ENCODE measurements at places on chromosomes 16 and 17. TPM values are rescaled to one million over a fixed set of nuclear protein-coding genes. Genes with fewer than 3 reads are reported as not detected.

The VMO1 gene
- polyA plus RNA-seq, result 1.3 TPM

The MT1A gene
- 3.5 TPM for polyA plus RNA-seq

DNA sequence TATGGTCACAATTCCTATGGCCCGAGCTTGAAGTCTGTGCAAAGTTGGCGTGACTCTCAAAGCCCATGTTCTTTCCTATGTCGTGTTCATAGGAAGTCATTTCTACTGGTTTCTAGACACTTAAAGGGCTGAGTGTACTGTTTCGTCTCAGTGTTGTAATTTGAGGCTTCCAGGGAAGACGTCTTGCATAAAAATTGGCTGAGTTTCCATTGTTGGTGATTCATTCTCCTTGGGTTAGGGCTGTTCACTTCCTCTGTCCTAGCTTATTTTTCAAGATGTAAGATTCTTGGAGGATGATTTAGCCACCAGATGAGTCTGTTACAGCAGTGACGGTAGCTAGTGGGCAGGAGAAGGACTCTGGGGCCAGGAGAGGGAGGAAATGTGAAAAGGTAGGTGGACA is 43.1 kb downstream of the PIK3R5 start:
- H3K27ac ChIP-seq, result no peak overlapping the region
- DNase-seq, result no peak
- no peaks in the 10 kb centered on the region for H3K36me3 ChIP-seq
- H3K4me1 ChIP-seq, result no peaks in the 10 kb centered on the region
- H3K4me3 ChIP-seq, result no peak overlapping the region

DNA sequence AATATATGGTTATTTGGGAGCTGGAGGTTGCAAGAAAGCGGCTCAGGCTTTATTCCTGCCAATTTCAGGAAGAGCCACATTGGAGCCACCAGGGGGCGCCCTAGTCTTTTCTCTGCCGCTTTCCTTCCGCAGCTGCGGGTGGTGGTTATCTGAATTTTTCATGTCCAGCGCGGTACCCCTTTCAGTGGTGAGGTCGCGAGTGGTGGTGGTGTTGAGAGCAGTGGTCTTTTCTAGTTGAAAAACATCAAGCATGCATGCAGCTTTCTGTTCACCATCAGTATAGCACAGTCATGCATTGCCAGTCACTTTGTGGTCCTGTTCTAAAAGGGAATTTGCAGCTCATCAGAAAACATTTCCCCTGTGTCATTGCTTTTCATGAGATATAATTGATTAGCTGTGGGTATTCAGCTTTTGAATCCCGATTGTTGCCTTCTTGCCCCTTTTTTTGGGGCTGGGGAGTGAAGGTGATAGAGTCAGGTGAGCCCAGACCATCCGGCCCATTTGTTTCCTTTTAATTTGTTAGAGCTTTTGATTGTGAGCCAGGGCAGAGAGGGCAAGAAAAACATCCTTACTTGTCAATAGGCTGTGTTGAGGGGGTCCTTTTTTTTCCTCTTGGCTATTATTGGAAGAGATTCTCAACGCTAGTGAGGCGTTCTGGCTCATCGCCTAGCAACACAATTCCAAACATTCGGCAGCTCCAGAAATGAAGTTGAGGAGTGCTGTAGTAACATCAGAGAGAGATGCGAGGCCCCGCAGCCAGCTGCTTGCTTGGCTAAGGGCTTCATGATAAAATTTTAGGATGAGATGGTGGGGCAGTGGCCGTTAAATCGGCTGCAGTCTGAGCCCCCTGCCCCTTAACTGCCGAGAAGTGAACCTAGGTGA is 119.0 kb downstream of the SNX29 start:
- no peak overlapping the region for H3K4me3 ChIP-seq
- H3K36me3 ChIP-seq, result no peaks in the 10 kb centered on the region
- H3K27ac ChIP-seq, result no peak overlapping the region
- no peaks in the 10 kb centered on the region for H3K27me3 ChIP-seq

DNA sequence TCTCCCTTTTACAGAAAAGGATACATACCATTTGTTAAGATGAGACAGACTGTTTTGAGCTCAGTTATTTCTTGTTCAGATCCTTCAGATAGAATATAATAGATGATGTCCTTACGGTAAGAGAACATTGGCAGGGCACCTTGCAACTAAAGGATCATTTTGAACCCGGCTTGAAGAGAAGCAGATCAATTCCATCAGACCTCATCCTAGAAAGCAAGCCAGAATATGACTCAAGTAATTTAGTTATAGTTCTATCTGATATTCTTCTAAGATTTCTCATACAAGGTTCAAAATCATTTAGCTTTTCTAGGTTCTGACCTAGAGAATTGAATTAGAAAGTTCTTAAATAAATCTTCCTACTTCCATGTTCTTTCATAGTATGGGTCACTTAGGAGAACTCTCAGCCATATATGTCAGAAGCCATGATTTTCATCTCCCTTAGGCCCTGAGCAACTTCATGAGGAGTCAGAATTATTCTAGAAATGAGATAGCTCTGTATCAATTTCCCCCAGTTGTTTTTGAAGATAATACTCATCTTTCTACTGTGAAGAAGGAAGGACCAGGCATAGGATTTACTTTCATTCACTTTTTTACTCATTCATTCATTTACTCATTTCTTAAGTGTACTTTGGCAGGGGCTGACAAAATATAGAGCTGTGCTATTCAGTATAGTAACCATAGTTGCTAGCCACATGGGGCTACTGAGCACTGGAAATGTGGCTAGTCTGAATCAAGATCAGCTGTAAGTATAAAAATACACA is 2.5 kb upstream of the CMTM1 start:
- peaks cover 64% of the 10 kb centered on the region for H3K36me3 ChIP-seq
- DNase-seq, result no peak
- no peaks in the 10 kb centered on the region for H3K4me1 ChIP-seq
- no peak overlapping the region for H3K4me3 ChIP-seq

GRCh38 chr17:65171752-65172151 is 34.6 kb downstream of the RGS9 start:
- no peak overlapping the region for H3K27ac ChIP-seq
- no peaks in the 10 kb centered on the region for H3K27me3 ChIP-seq
- H3K4me3 ChIP-seq, result no peak overlapping the region
- no peaks in the 10 kb centered on the region for H3K4me1 ChIP-seq

DNA sequence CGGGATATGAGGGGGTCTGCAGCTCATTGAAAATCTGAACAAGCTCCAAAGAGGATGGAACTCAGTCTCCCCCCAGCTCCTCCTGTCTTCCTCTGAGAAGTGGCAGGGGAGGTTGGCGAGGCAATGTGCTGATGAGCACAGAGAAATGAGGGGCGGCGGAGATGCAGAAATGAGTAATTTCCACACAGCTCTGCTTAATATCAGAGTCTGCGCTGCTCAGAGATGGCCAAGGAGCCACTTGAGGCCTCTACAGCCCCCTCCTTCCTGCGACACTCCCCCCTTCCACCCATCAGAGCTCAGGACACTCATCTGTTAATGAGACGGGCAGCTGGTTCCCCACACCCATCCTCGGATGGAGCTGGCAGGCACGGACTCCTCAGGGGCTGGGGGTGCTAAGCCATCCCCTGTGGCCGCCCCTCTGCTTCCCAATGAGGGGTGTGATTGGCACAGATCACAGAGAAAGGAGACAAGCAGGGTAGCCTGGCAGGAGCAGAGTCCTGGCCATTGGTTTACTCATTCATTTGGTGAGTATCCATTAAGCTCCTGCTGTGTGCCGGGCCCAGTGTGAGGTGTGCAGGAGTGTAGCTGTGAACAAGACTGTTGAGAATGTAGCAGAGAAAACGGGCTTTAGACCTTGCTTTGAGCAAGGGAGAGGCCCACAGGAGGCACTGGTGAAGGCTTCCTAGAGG is 12.7 kb upstream of the CRHR1 start:
- DNase-seq, result no peak
- H3K27me3 ChIP-seq, result no peaks in the 10 kb centered on the region
- no peaks in the 10 kb centered on the region for H3K36me3 ChIP-seq
- no peak overlapping the region for H3K27ac ChIP-seq

GRCh38 chr17:74307984-74308773 is 17.8 kb upstream of the KIF19 start:
- H3K36me3 ChIP-seq, result no peaks in the 10 kb centered on the region
- no peak overlapping the region for H3K27ac ChIP-seq
- H3K4me3 ChIP-seq, result no peak overlapping the region
- no peak for DNase-seq
- H3K27me3 ChIP-seq, result no peaks in the 10 kb centered on the region
- no peaks in the 10 kb centered on the region for H3K4me1 ChIP-seq

- H3K27me3 ChIP-seq, result peaks cover 5% of the 10 kb centered on the region
- no peak for DNase-seq
- H3K4me3 ChIP-seq, result no peak overlapping the region
- no peaks in the 10 kb centered on the region for H3K4me1 ChIP-seq
- H3K36me3 ChIP-seq, result no peaks in the 10 kb centered on the region
Observed at GRCh38 chr16:50469744-50470321, 78.4 kb upstream of the NKD1 start.

- no peak overlapping the region for H3K27ac ChIP-seq
- no peaks in the 10 kb centered on the region for H3K36me3 ChIP-seq
- no peaks in the 10 kb centered on the region for H3K4me1 ChIP-seq
- no peak for DNase-seq
- no peaks in the 10 kb centered on the region for H3K27me3 ChIP-seq
Observed at GRCh38 chr17:16947470-16947869, 24.4 kb downstream of the TNFRSF13B start.

GRCh38 chr16:46620266-46621005 is 743 bp downstream of the SHCBP1 start:
- no peak overlapping the region for H3K27ac ChIP-seq
- no peak for DNase-seq
- H3K36me3 ChIP-seq, result peaks cover 10% of the 10 kb centered on the region
- no peaks in the 10 kb centered on the region for H3K27me3 ChIP-seq

GRCh38 chr16:88743693-88744576 is 37.6 kb downstream of the CTU2 start:
- no peak overlapping the region for H3K4me3 ChIP-seq
- H3K36me3 ChIP-seq, result no peaks in the 10 kb centered on the region
- peaks cover 3% of the 10 kb centered on the region for H3K4me1 ChIP-seq
- no peaks in the 10 kb centered on the region for H3K27me3 ChIP-seq

DNA sequence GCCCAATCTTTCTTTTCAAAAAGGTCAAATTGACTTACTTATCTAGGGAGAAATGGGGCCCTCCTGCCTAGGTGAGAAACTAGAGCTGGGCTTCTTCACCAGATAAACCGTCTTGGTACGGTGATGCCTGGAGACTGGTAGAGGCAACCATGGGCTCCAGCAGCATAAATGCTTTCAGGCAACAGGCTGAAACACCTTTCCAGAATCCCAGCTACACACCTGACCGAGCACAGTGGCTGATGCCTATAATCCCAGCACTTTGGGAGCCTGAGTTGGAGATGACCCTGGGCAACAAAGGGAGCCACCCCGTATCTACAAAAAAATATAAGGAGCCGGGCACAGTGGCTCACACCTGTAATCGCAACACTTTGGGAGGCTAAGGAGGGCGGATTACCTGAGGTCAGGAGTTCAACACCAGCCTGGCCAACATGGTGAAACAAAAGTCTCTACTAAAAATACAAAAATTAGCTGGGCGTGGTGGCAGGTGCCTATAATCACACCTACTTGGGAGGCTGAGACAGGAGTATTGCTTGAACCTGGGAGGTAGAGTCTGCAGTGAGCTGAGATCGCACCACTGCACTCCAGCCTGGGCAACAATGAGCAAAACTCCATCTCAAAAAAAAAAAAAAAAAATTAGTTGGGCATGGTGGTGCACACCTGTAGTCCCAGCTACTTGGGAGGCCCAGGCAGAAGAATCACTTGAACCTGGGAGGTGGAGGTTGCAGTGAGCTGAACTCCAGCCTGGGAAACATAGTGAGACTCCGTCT is 8.0 kb downstream of the TRAF4 start:
- peaks cover 18% of the 10 kb centered on the region for H3K4me1 ChIP-seq
- peaks cover 38% of the 10 kb centered on the region for H3K36me3 ChIP-seq

GRCh38 chr17:51722994-51723393 is 435.5 kb downstream of the CA10 start:
- no peak overlapping the region for H3K4me3 ChIP-seq
- H3K4me1 ChIP-seq, result peaks cover 3% of the 10 kb centered on the region
- H3K27me3 ChIP-seq, result no peaks in the 10 kb centered on the region

GRCh38 chr17:50037321-50038107 is 18.4 kb upstream of the ITGA3 start:
- peak overlapping the region; percentile 61 for H3K27ac ChIP-seq
- H3K27me3 ChIP-seq, result no peaks in the 10 kb centered on the region
- H3K4me3 ChIP-seq, result no peak overlapping the region

DNA sequence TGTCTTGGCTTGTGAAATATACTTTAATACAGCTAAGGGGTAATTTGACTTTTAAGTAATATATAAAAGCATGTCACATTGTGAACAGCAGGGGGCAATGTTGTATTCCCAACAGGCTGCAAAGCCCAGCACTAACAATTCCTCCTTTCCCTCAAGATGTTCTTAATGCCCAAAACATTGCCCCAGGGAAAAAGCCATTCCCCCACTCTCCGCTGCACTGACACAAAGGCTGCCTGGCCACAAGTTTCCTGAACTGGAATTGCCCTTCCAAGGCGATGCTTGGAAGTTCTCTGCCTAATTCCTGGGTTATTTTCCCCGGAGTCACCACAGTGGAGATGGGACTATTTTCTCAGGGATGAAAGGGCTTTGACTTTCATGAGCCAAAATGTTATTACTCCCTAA is 27.2 kb downstream of the CLEC16A start:
- no peaks in the 10 kb centered on the region for H3K27me3 ChIP-seq
- peak overlapping the region; percentile 38 for H3K27ac ChIP-seq
- H3K4me1 ChIP-seq, result peaks cover 21% of the 10 kb centered on the region
- H3K36me3 ChIP-seq, result peaks cover 25% of the 10 kb centered on the region
- peak; percentile 63 for DNase-seq

GRCh38 chr16:72905581-72905980 is 142.3 kb downstream of the ZFHX3 start:
- H3K4me1 ChIP-seq, result peaks cover 9% of the 10 kb centered on the region
- no peak for DNase-seq
- no peak overlapping the region for H3K27ac ChIP-seq
- no peaks in the 10 kb centered on the region for H3K27me3 ChIP-seq
- H3K4me3 ChIP-seq, result no peak overlapping the region
- H3K36me3 ChIP-seq, result no peaks in the 10 kb centered on the region

DNA sequence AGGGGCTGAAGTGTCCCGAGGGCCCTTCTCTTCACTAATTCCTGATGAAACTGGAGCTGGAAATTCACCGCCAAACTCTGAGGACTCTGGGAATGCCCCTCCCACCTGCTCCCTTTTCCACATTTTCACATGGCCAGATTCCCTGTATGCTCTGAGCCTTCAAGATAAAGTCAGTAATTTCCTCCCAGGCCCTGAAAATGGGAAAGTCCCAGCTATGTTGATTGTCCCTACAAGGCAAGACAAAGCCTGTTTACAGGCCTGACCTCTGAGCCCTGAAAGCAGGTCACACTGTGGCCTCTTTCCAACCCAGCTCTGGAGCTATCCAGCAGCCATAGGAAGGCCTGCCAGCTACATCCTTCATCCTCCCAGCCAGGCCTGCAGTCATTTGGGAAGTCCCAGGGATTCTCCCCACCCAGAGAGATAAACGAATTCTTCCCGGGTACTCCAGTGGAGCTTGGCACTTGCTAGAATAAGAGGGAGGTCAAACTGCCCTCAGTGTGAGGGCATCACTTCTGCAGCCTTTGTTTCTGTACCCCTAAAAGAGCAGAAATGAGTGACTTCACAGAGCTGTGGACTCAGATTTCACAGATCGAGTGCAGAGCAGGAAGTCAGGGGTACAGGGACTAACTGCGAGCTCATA is 19.6 kb upstream of the CCL2 start:
- H3K27ac ChIP-seq, result no peak overlapping the region
- no peak overlapping the region for H3K4me3 ChIP-seq
- H3K36me3 ChIP-seq, result no peaks in the 10 kb centered on the region
- H3K27me3 ChIP-seq, result no peaks in the 10 kb centered on the region
- DNase-seq, result no peak
- peaks cover 17% of the 10 kb centered on the region for H3K4me1 ChIP-seq
